Panc1 (cell line): ENCODE measurements at places on chromosomes 13 and 19.

DNA sequence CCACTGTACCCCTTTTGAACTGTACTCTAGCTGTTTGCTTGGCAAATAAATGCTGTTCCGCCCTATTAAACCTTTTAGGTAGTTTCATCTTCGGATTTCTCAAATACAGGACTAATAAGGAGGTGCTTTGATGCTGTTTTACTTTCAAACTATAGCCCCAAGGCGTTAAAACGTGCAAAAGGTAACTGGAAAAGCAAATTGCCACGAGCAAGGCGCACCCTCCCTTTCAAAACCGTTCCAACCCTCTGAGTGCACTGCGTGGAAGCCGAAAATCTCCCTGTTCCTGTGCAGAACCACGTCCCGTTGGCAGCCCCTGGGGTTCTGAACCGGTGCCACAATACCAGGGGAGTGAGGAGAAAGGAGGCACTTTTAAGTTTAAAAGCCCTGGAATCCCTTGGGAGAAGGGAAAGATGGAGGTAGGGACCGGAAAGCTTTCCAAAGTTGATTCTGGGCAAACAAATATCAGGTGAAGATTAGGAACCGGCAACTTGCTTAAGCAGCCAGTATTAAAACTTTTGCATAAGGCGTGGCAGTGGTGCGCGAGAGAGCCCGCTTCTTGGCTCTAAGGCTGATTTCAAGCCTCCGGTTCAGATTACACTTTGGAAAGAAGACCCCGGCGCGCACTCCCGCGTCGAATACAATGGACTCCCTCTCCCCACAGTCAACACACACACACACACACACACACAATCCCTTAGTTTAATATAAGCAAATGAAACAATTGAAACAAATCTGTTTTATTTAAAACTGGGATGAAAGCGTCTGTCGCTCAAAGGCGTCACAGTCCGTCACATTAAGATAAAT, 9.5 kb downstream of the POU4F1 start:
- no peak for DNase-seq

DNA sequence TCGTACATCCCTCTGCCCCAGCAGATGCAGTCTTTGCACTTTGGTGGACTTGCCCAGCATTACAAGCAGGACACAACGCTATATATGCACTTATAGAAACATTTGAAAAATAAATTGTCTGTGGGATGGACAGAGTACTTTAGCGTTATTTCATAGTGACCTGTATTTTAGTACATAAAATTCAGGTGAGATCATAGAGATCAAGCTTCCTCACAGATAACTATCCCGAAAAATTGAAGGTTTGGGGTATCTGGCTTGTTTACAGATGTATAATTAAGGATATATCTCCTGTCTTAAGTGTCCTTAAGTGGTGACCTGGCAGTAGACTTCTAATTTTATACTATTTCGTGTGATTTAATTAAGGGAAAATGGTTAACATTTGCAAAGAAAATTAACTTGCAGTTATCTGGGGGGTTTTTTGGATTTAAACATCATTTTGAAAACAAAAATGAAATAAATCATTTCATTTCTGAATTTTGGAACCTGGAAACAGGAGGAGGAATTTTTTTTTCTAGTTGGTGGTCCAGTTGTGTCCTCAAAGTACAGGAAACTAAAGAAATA, 977 bp upstream of the MAB21L1 start:
- DNase-seq, result no peak

GRCh38 chr19:30681162-30682100, 309.2 kb downstream of the ZNF536 start:
- DNase-seq, result no peak

DNA sequence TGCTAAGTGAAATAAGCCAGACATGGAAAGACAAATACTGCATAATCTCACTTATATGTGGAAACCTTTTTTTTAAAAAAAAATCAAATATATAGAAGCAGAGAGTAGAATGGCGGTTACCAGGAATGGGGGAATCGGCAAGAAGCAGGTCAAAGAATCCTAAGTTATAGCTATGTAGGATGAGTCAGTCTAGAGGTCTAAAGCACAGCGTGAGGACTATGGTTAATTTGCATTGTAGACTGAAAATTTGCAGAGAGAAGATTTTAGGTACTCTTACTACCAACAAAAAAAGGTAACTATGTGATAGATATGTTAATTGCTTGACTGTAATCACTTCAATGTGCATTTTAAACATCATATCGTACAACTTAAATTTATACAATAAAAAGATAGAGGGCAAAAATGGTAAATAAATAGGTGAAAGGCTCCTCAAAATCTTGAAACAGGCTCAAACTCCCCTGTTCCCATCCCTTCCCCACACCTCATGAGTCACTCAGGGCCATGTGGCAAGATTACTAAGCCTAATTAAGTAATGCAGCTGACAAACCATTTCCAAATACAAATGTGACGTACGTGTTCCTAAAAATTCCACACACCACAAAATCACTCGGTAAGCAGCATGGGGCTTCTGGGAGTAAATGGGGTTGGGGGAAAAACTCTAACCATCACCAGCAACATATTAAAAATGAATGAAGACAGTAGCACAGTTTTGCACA, 159.0 kb downstream of the USP12 start:
- no peak for DNase-seq

DNA sequence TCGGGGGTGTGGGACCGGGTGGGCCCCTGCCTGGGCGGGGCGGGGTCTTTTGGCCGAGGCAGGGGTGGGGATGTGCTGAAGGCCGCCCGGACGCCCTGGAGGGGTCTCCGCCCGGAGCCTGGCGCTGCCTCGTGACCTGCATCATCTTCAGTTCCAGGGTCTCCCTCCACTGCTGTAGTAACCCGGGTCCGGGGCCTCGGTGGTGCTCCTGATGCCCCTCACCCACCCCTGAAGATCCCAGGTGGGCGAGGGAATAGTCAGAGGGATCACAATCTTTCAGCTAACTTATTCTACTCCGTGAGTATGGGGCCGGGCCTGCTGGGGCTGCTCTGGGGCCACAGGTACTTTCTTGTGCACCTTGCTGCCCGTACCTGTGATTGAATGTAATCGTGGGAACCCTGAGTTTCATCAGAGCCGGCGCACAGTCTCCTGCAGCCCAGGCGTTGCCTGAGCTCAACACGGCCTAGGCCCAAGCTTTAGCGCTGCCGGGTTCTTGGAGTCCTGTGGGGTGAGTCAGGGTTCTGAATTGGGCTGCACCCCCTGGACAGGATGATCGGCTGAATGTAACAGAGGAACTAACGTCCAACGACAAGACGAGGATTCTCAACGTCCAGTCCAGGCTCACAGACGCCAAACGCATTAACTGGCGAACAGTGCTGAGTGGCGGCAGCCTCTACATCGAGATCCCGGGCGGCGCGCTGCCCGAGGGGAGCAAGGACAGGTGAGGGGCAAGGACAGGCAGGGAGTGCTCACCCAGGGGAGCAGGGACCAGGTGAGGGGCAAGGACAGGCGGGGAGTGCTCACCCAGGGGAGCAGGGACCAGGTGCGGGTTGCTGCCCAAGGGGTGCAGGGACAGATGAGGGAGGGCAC, 10.5 kb downstream of the PEAK3 start:
- DNase-seq, result no peak

- DNase-seq, result no peak
Observed at GRCh38 chr19:34370983-34371382, 6.0 kb downstream of the GPI start.

DNA sequence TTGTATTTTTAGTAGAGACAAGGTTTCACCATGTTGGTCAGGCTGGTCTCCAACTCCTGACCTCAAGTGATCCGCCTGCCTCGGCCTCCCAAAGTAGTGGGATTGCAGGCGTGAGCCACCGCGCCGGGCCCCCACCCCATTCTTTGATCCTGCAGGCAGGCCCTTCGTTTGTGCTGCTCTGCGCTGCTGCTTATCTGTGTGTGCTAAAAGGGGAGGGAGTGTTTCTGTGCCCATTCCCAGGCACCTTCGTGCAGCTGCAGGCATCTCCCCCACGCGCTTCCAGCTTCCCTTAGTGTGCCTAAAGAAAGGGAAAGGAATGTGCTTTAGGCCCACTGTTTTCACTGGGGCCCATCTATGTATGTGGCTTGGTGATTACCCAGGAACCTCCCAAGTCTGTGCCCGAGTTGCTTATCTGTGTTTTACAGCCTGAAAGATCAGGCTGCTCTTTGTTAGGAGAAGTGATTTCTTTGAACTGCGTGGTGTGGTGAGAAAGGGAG, 27.2 kb downstream of the EPN1 start:
- no peak for DNase-seq
